Stimulated activated CD4-positive, alpha-beta T cell treated with anti-CD3 and anti-CD28 coated beads, Interleukin-4, amount 100 ng/mL, for 4 hours (primary cell): ENCODE measurements at places on chromosomes 5 and 9.

DNA sequence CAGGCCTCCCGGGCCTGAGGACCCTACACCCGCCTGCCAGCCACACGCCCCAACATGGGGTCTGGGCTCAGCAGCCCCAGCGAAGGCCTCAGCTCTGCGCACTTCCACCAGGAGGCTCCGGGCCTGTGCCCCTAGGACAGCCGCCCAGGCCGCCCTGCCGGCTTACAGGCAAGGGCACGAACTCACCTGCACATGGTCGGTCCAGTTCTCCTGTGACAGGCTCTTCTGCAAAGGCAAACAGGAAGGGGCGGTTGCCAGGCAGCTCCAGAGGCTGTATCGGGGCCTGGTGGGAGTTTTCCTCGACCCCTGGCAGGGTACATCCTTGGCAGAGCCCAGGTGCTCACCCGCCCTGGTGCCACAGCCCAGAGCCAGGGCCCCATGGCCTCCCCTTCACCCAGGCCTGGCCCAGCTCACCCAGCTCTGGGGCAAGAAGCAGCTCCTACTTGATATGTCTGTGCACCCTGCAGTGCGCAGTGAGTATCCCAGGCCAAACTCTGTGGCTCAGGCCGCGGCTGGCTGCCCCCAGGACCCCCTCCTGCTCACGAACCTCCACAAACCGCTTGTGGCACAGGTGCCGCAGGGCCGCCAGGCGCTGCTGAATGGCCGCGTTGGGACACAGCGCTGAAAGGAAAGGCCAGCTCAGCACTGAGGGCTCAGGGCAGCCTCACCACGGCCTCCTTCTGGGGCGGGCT is 52.2 kb upstream of the NRARP start:
- no peak for DNase-seq

DNA sequence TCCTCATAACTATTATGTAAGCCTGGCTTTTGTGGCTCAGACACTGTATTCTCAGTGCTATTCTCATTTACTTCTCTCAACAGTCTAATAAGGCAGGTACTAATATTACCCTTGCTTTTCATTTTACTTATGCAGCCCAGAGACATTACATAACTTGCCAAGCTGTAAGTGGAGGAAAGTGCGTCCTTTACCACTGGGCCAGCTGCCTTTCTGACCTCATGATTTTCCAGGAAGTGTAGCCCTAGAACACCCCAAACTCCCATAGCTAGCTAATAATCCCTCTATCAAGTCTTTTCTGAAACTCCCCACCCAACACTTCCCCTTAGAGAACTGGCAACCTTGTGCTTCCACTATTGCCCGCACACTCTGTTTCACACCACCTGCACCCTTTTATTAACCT is 192.9 kb upstream of the HMHB1 start:
- DNase-seq = no peak

DNA sequence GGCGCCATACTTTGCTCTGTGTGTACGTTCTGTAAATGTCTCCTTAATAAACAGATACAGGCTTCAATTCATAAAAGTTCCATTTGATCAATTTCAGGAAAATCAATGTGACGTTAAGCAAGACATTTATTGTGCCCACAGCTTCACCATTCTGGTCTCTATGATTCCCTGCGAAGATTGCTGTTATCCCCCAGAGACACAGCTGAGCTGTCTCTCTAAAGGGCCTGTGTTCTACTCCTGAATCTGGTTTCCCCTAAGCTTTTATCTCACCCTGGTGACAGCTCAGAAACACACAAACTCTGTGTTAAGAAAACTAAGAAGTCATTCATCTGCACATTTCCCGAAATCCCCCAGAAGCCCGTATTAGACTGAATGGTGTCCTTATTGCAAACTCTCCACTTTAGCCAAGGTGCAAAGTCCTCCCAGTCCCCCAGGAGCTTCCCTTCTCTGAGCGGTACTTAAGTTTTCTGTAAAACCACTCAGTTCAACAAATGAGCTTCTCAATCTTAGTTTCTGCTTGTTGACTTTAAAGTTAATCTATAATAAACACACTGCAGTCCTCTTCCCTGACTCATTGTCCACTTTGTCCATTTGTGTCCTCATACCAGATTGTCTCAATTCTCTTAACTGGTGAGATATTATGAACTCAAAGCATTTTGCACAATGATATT is 1.4 kb upstream of the C5orf15 start:
- DNase-seq = no peak

DNA sequence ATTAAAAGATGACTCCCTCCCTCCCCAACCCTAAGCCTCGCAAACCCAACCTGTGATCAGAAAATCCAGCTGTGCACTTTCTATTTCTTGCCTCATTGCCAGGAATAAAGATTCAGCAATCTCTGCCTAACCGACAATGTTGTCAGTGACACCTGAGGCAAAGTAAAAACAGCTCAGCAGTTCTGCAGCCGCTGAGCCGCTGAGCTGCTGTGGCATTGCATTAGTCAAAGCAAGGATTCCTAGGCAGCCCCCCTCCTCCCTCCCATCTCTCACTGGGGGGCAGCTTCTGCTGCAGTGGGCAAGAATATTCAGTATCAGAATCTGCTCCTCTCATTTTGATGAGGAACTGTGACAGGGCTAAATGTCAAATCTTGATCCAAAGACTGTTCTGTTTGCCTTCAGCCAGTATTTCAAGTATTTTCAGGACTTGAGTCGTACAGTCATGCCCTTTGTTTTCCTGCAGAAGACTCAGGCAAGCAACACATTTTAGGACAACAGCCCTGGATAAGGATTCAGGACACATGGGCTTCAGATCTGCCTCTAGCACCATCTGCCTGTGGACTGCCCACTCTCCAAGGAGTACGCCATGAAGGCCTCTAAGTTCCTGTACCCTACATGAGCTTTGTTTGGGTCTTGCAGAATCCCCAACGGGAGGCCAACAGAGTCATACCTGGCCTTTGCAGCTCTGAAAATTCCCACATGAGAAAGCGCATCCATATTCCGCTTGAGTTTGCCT is 41.1 kb upstream of the DAP start:
- no peak for DNase-seq

DNA sequence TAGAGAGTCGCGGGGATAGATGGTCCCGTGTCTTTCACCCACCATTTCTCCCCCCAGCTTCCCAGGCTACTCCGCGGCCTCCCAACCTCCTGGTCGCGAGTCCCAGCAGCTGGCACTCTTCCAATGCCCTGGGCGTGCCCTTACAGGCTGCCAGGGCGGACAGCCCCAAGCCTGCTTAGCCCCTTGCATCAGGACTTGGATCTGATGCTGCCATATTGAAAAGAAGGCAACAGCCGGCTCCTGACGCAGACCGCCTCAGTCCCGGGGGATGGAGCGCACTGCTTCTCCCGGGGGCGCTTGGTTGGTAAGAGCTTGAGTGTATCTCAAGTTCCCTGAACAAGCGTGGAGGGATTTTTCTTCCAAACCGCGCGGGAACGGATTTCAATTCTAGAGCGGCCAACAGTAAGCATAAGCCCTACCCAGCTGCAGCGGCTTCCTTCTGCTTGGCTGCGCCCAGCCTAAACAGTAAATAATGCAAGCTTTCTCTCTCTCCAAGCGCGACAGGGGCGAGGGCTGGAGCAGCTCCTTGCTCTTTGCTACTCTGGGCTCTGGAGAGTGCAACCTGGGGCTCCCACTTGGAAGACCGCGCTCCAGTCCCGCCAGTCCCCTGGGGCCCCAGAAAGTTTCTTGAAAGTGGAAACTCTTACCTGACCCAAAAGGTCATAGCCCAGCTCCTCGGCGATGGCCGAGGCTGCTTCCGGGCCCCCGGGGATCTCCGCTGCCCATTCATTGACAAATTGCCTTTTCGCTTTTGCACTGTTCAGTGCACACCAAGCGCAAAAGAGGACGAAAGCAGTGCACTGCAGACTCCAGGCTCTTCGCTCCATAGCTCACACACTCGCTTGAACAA is 607 bp downstream of the PCSK1 start:
- DNase-seq = no peak

DNA sequence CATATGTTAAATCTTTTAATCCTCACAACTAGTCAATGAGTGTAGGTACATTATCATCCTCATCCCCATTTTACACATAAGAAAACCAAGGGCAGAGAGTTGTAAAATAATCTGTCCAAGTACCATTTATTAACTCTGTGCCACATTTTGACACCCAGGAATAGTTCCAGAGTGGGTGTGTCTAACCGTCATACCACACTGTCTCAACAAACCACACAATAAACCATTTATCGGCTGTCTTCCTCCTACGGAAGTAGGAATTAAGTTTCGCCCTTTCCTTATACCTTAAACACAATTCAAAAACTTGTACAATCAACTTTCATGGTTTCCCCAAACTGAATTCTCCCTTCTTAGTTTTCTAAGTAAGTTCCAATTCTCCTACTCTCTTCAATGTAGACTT is 11.4 kb downstream of the AP3B1 start:
- DNase-seq = no peak

- DNase-seq = no peak
Observed at GRCh38 chr9:123421186-123421585, 65.2 kb downstream of the CRB2 start.

- no peak for DNase-seq
Observed at GRCh38 chr5:108421713-108422112, 39.8 kb upstream of the FBXL17 start.

DNA sequence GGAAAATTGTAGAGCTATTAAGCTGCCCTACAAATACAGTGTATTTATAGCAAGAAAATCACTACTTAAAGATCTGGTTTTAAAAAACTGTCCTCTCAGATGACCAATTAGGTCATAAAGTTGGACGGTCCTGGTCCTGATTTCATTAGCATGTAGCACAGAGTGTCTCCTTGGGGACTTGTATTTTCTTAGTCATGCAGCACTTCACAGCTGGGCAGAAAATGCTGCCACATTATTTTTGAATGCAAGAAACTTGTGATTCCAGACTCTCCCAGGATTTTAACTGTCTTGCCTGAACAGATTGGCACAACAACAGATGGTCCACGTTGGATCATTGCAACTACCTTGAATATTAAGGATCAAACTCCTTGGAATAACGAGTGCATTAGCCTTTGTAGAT is 348.1 kb upstream of the SGCD start:
- DNase-seq = no peak

DNA sequence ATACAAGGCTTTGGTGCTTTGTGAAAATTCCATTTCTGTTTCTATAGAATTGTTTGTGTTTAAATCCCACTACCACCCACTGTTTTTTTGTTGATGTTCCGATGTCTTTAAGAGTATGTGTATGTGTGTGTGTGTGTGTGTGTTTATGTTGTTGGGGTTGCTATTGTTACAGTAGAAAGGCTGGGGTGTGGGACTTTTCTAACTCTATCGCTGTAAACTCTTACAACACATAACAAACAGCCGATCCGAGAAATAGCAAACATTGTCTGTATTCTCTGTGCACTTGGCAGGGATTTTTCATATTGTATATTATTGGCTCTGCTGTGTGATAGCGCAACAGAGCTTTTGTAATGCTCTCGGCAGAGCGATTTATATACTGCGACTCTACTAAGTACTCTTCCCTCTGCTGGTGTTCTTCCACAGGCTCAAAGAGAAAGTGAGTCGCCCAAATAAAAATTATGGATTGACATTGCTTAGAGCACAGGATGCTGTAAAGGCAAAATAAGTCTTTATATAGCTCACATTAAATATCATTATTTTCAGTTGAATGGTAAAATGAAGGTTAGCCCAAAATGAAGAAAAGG is 492.2 kb upstream of the ARRDC3 start:
- DNase-seq = no peak

- no peak for DNase-seq
Observed at GRCh38 chr9:130058154-130058553, 4.4 kb downstream of the GPR107 start.

DNA sequence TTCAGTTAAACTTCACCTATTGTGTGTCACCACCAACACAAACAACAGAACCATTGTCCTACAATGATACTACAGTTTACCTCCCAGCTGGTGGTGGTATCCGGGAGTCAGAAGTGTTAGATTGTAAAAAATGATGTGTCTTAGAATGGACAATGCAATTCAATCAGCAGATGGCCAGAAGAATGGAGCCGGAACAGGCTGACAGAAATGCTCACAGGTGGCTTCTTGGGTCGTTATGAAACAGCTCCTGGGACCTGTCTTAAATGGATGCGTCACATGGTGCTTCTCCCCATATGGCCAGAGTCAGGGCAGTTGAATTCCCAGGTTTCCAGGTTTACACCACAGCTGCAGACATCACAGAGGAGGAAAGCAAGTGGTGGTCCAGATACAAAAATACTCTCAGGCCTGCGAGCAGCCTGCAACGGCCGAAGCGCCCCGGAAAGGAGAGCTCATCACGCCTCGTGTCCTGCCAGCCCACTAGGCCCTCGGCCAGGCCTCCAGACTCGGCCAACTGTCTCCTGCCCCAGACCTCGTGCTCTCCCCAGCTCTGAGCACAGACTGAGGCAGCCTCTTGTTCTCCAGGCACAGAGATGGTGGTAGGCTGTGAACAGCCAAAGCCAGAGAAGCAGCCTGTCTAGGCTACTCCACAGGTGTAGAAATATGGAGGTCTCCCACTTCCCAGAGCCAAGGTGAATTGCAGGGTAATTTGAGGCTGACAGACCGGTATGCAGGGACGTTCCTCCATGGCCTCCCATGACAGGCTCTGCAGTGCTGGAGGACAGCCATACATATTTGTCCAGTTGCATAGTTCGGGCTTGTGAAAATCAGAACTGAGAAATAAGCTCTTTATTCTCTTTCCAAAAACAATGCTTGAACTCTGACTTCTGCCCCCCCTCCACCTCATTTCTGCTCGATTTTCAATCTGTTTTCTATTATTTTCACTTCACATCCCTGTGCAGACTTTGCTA is 98.5 kb upstream of the SPATA31C2 start:
- no peak for DNase-seq

DNA sequence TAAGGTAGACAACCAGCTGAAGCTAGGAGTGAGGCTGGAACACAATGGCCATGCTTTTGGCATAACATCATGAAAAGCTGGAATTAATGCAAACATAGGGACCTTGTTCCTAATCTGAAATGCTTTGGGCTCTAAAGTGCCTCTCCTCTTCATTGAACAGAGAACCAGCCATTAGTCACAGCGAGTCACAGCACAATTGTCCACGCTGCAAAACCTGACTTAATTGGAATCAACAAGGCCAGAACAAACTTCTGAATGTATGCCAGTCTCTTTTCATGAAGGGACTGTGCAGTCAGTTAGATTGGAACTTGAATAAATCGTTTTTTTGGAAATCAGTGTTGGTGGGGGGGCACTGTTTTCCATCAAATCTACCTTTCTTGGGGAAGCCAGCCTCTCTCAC is 96.5 kb downstream of the JAKMIP2 start:
- DNase-seq = no peak

DNA sequence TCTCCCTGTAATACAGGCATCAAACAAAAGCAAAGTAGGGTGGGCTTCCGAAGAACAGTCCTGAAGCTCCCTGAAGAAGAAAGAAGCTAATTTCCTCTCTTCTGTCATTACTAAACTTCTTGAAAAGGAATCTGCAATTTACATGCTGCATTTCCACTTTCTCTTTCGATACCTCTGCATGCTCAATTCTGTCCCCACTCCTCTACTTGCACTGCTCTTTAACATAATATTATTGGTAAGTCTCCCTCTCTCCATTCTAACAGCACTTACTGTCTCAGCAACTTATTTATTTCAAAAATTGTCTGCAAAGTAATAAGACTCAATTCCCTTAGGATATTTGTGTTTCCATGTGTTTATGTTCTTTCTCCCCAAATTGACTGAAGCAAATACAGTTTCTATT is 3.9 kb upstream of the PLPP1 start:
- no peak for DNase-seq

- DNase-seq = no peak
Observed at GRCh38 chr5:147554261-147554817, 44.5 kb upstream of the DPYSL3 start.

- no peak for DNase-seq
Observed at GRCh38 chr5:16572289-16573015, 44.3 kb downstream of the RETREG1 start.

GRCh38 chr5:137440795-137441194 is 58.3 kb downstream of the SPOCK1 start:
- no peak for DNase-seq
